ENCODE measurements at places on chromosomes 1 and 21. TPM values are rescaled to one million over a fixed set of nuclear protein-coding genes. Genes with fewer than 3 reads are reported as not detected.

The KCNK2 gene
- total RNA-seq = 0.60 TPM

The XCL1 gene
- total RNA-seq = not detected

The HUNK gene
- 1.5 TPM for total RNA-seq

The AADACL4 gene
- not detected for total RNA-seq

The FCGR3A gene
- total RNA-seq = not detected

The PI4KB gene
- 19.7 TPM for total RNA-seq

The EFNA3 gene
- 7.5 TPM for total RNA-seq

The NUF2 gene
- 22.0 TPM for total RNA-seq

The SLC44A5 gene
- total RNA-seq = 1.6 TPM

The TRPM2 gene
- 0.89 TPM for total RNA-seq

The MAP3K21 gene
- total RNA-seq = 2.6 TPM

The PER3 gene
- 3.1 TPM for total RNA-seq

The OLFML3 gene
- total RNA-seq = 8.4 TPM

The TMPRSS15 gene
- 1.4 TPM for total RNA-seq

The DNASE2B gene
- total RNA-seq = not detected

The RAD54L gene
- total RNA-seq = 13.9 TPM

The GBP4 gene
- total RNA-seq = 1.0 TPM

The TRIM58 gene
- total RNA-seq = not detected

The CA14 gene
- total RNA-seq = not detected

The TMEM79 gene
- total RNA-seq = 1.4 TPM

The FNDC10 gene
- total RNA-seq = 0.85 TPM

The C4BPB gene
- not detected for total RNA-seq

The GSTM2 gene
- total RNA-seq = 1.6 TPM

The ATAD3C gene
- not detected for total RNA-seq

The NBPF6 gene
- not detected for total RNA-seq

The SPRR3 gene
- not detected for total RNA-seq

The MYOC gene
- total RNA-seq = not detected

The KIAA1614 gene
- not detected for total RNA-seq

The VANGL2 gene
- 1.8 TPM for total RNA-seq

The TMEM50B gene
- total RNA-seq = 29.6 TPM

The SH3D21 gene
- 0.06 TPM for total RNA-seq

The PFKFB2 gene
- 6.0 TPM for total RNA-seq
